ENCODE measurements at places on chromosomes 13 and 19. TPM values are rescaled to one million over a fixed set of nuclear protein-coding genes. Genes with fewer than 3 reads are reported as not detected.

The CASP14 gene
- not detected for total RNA-seq

DNA sequence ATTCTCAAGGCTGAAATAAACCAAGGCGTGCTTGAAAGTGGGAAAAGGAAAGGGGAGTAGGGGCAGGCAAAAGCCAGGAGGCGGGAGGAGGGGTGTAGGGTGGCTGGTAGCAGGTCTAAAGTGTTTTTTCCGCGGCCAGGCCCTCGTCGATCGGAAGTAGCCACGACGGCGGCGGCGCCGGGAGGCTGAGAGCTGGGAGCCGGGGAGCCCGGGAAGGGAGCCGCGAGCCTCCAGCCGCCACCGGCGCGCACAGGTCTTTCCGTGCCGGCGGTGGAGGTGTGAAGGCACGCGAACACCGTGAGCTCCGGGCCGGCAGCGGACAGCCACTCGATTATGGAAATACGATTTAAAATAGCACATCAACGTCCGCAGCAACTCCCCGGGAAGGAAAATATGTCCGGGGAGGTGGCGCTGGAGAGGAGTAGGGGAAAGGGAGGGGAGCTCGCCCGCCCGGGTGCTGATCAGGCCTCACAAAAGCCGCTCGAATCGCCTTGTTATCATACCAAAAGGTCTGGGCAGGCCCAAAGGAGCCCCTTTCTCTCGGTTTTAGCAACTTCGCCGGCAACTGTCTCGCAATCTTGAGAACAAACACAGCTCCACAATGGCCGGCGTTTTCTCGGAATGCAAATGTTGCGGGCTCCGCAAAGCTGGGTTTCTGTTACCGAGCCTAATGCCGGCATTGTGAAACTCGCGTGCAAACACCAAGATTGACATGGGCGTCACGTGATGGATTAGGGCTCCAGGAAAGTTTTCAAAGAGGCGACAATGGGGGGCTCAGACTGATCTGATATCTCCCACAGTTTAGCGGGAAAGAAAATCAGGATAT is 2.9 kb upstream of the PCDH8 start:
- peak; percentile 85 for DNase-seq

GRCh38 chr19:55554741-55555152 is 9.4 kb upstream of the SBK3 start:
- no peak for DNase-seq

DNA sequence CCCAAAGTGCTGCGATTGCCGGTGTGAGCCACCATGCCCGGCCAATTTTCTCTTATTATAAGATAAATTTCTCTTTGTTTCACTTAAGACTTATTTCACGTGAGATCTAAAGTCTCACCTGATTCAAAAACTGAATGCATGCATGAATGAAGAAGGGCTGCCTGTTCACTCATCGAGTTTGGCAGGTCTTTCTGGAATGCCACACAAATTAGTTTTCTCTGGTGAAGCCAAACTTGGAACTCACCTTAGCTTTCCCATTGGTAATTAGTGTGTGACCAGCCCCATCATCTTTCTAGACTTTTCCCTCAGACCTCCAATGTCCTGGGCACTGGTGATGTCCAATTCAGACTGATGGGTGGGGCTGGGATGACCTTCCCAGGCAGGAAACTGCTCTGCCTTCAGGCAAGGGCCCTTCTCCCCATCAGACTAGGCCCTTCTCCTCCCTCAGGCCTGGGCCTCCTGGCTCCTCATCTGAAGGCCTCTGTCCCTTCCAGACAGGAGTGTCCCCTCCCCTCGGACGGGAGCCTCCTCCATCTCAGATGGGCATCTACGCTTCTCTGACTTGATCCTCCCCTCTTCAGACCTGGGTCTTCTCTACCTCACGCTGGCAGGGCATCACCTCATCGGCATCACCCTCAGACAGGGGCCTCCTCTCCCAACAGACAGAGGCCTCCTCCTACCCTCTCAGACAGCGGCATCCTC is 14.4 kb downstream of the C3 start:
- no peak for DNase-seq

DNA sequence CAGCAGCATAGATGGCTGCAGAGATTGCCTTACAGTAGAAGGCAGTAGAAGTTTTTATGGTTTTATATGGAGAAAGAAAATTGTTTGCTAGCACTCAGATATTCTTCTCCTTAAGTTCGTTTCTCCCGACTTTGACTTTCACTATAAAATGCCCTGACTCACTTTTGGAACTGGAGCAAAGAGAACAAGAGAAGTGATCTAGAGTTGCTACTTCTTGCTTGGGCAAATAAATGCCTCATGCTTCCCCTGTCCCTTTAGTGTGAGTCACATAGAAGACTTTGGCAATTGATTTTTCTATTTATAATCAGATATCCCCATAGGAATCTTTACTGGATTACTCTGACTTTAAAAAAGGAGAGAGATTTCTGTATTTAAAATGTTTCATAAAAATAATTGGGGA is 46.9 kb downstream of the ITGBL1 start:
- no peak for DNase-seq

DNA sequence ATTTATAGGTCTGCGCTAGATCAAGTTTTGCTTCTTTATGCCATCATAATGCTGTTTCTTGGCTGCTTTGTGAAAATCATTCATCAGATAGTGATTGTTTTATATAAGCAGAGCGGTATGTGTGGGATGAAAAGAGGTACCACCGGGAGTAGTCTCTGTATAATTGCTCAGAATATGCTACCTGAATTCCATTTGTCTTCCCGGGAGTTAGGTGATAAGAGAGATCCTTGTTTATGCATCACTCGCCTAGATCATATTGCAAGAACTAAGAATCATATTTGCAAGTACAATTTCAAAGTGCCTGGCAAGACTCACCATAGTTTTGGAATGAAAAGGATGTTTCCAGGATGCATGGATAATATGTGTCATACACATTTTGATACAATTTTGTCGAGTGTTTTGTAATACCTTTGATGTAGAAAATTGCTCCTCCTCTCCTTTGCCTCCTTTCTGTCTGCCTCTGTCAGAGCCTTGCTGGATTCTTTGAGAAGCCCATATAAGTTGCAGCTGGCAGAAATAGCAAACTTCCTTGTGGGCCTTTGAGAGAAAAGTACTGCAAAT is 1306.0 kb upstream of the SLC10A2 start:
- DNase-seq = no peak
